GM12878 (cell line): ENCODE measurements at places on chromosomes 5 and 9.
A peak's percentile ranks its signal among the peaks of the same experiment; 100 is the strongest.

GRCh38 chr5:113514289-113514635, 768 bp downstream of the YTHDC2 start:
- DNase-seq, result no peak

GRCh38 chr5:146069780-146070099, 35.6 kb downstream of the PLAC8L1 start:
- peak; percentile 17 for DNase-seq

DNA sequence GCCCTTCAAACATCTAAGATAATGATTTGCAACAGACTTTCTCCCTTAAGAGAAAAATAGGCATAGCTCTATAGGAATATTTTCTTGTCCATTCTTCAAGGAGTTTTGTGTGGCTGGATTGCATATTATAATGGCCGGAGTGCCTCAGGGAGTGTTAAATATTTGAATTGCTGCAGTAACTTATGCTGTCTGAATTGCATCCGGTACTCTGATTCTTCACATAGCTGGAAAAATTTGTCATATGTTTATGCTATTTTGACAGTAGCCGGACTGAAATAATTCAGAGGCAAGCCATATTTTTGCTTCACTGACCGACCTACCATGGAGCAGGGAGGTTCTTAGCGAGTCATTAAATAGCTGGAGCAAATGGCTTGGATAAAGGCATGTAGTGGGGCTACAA, 621.0 kb downstream of the ACTL7B start:
- DNase-seq, result no peak

DNA sequence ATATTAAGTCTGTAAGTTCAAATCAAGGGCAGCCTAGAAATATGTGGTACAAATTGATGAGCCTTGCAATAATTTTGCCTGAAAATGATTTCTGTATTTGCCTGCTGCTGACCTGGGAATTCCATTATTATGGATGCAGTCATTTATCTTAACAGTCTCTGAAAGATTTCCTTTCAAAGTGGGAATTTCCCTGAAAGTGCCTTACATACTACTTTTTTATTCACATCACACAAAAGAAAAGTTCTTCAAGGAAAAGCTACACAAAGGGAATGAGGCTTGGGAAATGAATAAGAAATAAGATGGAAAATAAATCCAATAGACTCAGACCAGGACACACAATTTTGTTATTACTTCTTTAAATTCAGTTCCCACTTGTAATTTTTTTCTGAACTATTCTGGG, 537.8 kb upstream of the PTGER4 start:
- no peak for DNase-seq

- DNase-seq, result no peak
These were observed 40.4 kb upstream of the GADD45G start for GRCh38 chr9:89564346-89564878.

- DNase-seq, result no peak
These were observed 72.1 kb upstream of the GALNT10 start for GRCh38 chr5:154118385-154118784.

GRCh38 chr5:106314221-106314824, 1356.4 kb downstream of the EFNA5 start:
- no peak for DNase-seq

GRCh38 chr9:119963798-119964372, 594.6 kb upstream of the BRINP1 start:
- DNase-seq, result no peak

GRCh38 chr9:21611891-21612290, 129.8 kb upstream of the IFNE start:
- no peak for DNase-seq

DNA sequence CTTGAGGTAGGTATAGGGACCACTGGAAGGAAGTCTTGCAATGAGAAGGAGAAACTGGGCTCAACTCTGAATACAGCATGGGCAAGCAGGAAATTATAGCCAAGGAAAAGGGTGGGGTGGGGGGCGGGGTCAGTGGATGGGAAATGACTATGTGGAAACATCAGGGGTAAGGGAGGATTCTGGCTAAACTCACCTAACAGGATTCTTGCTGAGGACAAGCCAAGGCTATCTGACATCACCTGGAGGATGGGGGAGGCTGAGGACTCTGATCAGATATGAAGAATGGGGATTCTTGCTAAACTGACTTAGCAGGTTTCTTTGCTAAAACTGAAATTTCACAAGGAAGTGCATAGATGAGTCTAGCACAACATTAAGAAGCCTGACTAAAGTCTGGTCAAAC, 40.8 kb downstream of the CTSL start:
- DNase-seq, result no peak

- DNase-seq, result no peak
These were observed 69.3 kb upstream of the EGFLAM start for GRCh38 chr5:38189081-38189504.

DNA sequence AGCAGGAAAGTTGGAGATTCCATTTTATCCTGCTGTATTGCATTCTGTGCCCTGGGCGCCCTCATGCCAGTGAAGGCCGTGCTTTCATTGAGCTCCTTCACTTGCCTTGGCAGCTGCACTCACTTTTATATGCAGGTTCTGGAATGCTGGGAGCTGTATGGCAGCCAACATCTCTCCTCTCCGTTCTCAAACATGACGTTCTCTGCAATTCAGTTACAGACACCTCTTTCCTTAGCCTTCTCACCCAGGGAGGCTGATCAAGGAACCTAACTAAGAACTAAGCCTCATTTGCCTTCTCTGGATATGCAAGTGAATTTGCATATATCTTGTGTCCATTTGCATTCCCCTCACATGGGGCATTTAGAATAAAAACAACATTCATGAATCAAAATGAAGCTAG, 29.4 kb upstream of the PURA start:
- DNase-seq, result no peak

GRCh38 chr5:133252133-133252480, 200.3 kb downstream of the HSPA4 start:
- no peak for DNase-seq

DNA sequence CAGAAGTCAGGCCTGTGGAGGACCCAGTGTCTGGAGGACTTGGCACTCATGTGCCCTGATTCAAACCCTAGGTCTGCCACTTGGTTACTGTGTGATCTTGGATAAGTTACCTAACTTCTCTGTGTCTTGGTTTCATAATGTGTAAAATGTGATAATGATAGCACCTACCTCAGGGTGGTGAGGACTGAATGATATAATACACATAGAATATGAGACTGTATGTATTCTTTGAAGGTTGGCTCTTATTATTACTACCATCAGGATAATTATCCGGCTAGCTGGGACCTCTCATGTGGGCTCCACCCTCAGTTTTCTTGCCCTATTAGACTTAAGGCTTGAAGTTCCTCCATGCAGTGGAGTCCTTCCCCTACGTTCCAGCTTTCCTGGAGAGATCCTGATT, 172.2 kb downstream of the COL23A1 start:
- DNase-seq, result no peak

- no peak for DNase-seq
These were observed 24.0 kb upstream of the GRHPR start for GRCh38 chr9:37398464-37399025.

DNA sequence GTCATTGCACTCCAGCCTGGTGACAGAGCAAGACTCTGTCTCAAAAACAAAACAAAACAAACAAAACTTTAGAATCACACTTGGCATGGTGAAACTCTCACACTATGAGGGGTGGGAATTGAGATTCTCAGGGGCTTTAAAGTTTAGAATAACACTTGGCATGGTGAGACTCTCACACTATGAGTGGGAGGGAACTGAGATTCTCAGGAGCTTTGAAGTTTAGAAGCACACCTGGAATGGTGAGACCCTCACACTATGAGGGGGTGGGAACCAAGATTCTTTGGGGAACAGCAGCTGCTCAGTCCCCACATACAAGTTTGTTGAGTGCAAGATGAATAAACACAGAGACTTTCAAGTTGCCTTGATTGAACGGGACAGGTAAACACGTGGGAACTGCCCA, 149.4 kb downstream of the HSD17B3 start:
- DNase-seq, result peak; percentile 30

DNA sequence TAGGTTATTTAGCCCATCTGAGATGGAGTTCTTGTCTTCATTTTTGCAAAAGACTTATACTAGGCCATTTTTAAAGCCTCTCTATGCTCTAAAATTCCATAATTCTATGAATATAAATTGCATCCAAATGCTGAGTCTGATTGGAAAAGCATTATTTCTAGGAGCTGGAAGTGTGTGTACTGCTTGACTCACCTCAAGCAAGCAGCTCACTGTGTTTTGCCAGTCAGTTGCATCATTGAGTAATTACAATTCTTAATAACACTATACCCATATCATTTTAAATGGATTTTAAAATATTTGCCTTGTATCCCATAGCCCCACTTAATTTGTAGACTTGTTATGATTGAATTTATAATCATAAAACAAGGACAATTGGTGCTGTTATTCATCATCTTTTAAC, 161.0 kb downstream of the PAM start:
- no peak for DNase-seq

DNA sequence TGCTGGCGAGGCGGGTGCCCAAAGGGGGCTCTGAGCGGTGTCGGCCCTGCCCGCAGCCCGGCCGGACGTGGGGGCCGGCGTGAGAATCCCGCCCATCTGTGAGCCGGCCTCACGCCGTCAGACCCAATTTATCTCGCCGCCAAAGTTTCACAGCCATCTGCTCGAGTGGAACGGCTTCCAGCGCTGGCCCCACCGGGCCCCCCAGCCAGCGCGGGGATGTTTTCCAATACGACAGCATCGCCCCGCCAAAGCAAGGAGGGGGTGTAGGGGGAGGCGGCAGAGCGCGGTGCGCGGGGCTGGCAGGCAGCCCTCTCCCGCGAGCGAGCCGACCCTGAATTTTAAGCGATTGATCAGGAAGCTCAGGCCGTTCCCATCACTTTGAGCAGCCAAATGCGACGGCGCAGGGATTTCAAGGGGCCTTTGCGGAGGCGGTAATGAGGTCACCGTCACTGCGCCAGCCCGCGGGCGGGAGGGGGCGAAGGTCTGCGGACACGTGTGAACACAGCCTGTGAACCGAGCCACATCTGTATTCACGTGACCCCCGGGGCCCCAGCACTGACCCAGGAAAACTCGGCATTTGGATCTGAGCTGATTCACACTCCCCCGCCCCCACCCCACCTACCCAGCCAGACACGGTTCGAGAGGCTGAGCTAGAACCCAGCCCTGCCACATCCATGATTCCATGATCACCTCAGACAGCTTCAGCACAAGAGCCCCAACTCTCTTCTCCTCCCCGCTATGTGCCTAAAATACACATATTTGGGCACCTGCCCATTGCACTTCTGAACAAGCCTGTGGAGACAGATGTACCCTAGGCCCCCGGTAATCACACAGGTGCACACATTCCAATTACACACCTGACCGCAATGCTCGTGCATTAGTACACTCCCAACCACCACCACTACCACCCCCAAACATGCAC, 47.8 kb upstream of the PSD2 start:
- DNase-seq, result no peak

- no peak for DNase-seq
These were observed 150.3 kb upstream of the ADRA1B start for GRCh38 chr5:159765760-159766517.

GRCh38 chr9:127336506-127337352, 60.2 kb upstream of the SLC2A8 start:
- DNase-seq, result no peak

DNA sequence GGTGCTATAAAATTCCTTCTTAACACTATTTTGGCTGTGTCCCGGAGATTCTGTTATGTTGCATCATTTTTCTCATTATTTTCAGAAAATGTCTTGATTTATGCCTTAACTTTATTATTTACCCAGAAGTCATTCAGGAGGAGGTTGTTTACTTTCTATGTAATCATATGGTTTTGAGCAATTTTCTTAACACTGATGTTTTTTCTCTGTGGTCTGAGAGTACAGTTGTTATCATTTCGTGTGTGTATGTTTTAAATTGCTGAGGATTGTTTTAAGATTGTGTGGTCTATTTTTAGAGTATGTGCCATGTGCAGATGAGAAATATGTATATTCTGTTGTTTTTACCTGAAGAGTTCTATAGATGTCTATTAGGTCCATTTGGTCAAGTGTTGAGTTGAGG, 498.1 kb upstream of the ZNF608 start:
- no peak for DNase-seq

- no peak for DNase-seq
These were observed 51.2 kb upstream of the TRIM32 start for GRCh38 chr9:116635908-116636307.

GRCh38 chr9:134693011-134693410, 51.4 kb downstream of the COL5A1 start:
- no peak for DNase-seq

DNA sequence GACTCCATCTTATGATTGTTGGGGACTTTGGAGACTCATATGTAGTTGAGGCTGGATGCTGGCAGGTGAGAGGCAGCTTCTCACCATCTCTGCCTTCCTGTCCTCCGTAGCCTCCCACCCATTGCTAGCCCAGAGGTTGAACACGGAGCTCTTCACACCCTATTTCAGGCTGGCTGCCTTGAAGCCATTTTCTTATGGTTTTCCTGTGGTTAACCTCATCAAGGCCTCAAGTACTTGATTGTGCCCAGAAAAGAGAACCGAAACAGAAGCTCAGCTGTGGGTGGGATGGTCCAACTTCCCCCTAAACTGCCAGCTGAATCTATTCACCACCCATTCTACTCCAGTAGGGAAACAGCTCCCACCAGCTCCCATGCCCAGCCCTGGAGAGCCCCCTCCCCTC, 102.9 kb downstream of the LIFR start:
- DNase-seq, result peak; percentile 89

GRCh38 chr9:89512382-89512781, 14.5 kb upstream of the SEMA4D start:
- no peak for DNase-seq

GRCh38 chr9:22389271-22389670, 57.4 kb upstream of the DMRTA1 start:
- no peak for DNase-seq

GRCh38 chr5:118533156-118533555, 455.2 kb downstream of the DTWD2 start:
- DNase-seq, result no peak

DNA sequence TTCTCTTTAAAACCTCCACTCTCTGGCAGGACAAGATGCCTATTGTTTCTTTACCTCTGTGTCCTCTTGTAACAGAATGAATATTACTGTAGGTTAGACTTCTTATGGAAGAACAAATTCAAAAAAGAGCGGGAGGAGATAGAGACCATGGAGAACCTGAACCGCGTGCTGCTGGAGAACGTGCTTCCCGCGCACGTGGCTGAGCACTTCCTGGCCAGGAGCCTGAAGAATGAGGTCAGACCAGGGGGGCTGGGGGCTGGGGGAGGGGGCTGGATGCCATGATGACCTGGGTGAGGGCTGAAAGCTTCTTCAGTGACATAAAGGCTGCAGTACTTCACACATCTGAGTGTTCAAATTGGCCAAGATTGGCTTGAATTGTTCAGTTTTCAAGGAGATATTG, 61.4 kb downstream of the CFAP90 start:
- no peak for DNase-seq

GRCh38 chr9:95505717-95506427, 10.9 kb downstream of the PTCH1 start:
- no peak for DNase-seq

- no peak for DNase-seq
These were observed 19.3 kb upstream of the SMIM32 start for GRCh38 chr5:136212252-136212721.
